ENCODE measurements at places on chromosomes 1 and 21.

- DNase-seq = no peak
Measured at GRCh38 chr1:101064697-101065096, 39.1 kb upstream of the DPH5 start.

DNA sequence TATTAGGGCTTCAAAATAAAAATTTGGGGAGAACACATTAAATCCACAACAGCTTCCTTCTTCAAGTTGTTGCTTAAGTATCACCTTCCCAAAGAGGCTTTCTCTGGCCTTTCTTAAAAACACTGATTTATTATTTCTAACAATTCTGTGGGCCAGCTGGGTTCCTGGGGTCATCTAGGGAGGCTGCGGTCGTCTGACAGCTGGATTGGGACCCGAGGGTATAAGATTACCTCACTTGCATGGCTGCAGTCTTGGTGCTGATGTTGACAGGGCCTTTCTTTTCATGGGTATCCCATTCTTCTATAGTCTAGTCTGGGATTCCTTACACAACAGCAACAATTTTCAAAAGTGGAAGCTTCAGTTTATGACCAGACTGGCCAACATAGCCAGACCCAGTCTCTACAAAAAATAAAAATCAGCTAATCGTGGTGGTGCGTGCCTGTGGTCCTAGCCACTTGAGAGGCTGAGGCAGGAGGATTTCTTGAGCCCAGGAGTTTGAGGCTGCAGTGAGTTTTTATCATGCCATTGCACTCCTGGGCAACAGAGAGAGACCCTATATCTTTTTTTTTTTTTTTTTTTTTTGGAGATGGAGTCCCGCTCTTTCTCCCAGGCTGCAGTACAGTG lies 46.1 kb upstream of the ZNF326 start:
- DNase-seq = no peak

GRCh38 chr1:229629261-229629660 lies 3.2 kb downstream of the URB2 start:
- DNase-seq = no peak

GRCh38 chr1:10299151-10299550 lies 88.8 kb downstream of the KIF1B start:
- DNase-seq = no peak

DNA sequence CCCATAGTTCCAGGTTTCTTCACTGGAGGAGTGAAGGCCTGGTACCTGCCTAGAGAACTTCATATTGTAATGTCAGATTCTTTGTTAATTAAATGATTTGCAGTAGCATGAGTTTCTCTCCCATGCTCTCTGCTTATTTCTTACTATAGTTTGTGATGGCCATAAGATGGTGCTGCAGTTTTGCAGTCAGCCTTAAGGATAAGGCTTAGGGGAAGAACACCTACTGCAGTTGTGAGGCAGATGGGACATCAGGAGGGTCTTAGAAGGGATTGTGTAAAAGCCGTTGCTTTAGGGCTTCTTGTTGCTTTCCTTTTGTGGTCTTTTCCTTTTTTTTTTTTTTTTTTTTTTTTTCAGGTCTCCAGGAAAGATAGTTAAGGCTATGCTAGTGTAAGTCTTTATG lies 61.8 kb downstream of the MACF1 start:
- DNase-seq = peak; percentile 5

- no peak for DNase-seq
Measured at GRCh38 chr1:104733866-104734265, 984.2 kb downstream of the AMY1C start.

GRCh38 chr1:6011161-6011945 lies 19.1 kb upstream of the NPHP4 start:
- DNase-seq = no peak

- DNase-seq = no peak
Measured at GRCh38 chr1:38009088-38009840, 3.3 kb upstream of the UTP11 start.

- DNase-seq = no peak
Measured at GRCh38 chr1:60114745-60115318, 41.3 kb upstream of the C1orf87 start.

DNA sequence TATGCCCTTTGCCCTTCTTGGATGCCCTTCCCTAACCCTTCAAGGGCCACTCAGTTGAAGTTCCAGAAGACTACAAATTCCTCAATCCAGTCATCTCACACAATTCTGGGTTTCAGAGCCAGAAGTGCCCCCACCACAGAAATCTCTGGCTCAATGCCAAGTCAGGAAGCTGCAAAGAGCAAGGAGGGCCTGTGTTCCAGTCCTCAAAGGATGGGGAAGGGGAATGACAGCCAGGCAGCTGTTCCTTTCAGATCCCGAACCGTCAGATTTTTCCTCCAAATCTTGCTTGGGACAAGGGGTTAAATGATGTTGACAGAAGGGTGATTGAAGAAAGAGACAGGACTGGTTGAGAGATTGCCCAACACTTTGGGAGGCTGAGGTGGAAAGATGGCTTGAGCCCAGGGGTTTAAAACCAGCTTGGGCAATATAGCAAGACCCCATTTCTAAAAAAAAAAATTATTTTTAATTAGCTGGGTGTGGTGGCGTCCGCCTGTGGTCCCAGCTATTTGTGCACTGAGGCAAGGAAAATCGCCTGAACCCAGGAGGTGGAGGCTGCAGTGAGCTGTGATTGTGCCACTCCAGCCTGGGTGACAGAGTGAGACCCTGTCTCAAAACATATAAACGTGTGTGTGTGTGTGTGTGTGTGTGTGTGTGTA lies 716 bp upstream of the HPDL start:
- DNase-seq = no peak

DNA sequence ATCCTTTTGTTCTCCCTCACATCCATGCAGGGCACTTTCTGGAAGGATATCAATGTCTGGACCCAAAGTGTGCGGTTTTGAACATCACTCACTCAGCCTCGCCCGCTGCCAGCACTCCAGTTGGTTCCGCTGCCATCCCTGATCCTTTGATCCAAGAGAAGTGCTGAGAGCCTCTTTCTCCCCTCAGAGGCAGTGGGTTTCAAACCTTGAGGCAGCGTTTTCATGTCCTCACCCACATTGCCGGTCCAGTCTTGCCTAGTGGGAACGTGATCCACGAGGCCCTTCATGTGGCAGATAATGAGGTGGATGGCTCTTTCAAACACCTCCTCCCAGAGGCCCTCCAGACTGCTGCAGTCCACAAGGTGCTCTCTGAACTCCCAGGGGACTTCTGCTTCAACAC lies 122.2 kb downstream of the ACTL8 start:
- no peak for DNase-seq

DNA sequence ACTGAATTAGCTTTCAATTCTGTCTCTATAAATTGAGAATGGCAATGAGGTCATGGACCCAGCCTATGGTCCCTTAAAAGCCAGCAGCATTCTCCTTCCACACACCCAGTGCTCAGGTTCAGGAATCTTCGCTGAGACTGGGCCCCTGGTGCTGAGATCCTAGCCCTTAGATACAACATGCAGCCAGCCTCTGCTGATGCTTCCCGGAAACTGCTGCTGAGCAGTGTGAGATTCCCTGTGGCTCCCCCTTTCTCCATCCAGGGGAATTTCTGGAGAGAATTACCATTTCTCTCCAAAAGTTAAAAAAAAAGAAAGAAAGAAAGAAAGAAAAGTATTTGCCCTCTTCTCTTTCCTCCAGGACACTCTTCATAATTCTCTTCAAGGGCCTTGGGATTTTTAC lies 31.7 kb upstream of the RALGPS2 start:
- no peak for DNase-seq
